ENCODE measurements at places on chromosomes 6 and 20.

GRCh38 chr6:137787016-137787415, 80.0 kb upstream of the TNFAIP3 start:
- no peak for DNase-seq

- no peak for DNase-seq
These were observed 12.6 kb downstream of the GLP1R start for GRCh38 chr6:39061182-39061581.

DNA sequence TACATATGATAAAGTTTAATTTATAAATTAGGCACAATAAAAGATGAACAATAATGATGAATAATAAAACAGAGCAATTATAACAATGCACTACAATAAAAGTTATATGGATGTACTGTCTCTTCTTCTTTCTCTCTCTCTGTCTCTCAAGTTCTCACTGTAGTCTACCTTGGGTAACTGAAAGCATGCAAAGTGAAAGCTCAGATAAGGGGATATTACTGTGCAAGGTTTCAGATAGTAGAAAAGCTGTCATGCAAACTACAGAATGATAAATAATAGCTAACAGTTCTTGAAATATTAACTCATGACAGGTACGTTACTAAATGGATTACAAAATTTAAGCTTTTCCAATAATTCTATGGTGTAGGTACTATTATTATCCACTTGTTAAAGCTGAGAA, 311.9 kb upstream of the PRDM1 start:
- no peak for DNase-seq

DNA sequence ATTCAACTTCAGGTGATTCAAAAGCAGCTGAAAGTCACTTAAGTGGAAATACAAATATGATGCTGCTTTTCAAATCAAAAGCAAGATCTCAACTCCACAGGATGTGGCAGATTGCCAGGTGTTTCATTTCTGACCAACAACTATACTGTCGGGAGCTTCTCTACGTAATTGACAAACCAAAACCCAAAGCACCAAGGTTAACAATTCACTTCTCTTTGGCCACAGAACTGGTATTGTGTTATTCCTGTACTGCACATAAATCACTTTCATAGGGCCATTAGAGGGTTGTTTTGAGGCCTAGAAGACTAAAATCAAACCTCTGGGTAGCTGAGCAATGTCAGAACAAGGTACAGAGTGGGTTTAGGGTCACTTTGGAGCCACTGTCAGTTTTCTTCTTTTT, 169.7 kb downstream of the HAO1 start:
- DNase-seq, result no peak

DNA sequence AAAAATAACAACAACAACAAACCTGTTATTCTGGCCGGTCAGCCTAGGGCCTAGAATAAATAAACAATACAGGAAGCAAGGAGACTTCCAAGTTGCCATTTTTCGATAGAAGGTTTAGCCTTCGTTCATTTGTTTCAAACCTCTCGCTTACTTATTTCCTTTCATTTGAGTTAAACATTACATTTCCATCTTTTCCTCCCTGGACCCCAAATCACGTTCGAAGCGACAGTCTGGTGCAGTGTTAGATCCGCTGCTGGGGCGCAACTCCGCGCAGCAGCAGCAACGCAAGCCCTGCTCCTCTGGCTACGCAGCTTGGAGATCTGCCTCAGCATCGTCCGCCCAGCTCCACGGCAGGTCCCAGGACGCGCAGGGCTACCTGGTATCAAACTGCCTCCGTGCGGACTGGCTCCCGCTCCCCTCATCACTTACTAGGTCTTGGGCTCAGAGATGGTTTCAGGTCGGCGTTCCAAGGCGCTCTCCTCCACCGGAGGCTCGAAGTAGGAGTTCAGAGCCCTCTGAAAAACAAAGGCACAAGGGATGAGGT, 530 bp downstream of the TDP2 start:
- no peak for DNase-seq

DNA sequence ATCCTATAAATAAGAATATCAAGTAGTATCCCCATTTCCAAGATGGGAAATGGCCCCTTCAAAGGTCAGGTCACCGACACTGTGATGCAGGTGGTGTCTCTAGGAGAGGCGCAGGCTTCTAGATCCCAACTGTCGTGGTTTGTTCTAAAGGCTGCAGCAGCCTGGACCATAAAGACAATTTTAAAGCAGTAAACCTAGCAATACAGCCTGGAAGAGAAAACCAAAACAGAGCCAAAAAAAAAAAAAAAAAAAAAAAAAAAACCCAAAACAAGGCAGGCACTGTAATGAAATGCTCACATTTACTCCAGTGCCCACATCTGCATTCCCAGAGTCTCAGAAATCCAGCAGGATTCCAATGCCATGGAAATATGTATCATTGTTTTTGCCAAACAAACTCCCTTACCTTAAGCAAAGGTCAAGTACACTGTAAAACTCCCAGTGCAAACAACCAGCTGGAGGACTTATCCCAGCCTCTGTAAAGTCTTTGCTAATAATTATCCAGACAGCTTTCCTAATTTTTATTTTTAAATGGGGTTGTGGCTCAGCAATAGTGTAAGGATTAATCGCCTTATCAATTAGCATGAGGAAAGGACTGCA, 98.2 kb downstream of the PSMG4 start:
- DNase-seq, result no peak

DNA sequence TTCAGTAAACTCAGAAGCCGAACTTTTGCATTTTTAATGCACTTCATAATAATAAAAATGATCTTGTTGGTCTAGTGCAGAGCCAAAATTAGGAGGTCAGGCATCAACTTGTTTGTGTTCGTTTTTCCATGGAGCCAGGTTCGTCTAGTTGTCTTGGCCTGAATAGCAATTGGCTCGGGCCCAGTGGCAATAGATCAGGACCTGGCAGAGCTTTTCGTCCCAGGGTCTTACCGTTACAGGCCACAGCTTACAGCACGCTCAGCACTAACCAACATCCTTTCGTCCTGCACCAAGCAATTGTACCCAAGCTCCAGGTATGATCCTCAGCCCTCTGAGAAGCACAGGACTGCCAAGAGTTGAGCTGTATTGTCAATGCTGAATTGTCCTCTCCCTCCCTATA, 240.5 kb upstream of the PLN start:
- no peak for DNase-seq

DNA sequence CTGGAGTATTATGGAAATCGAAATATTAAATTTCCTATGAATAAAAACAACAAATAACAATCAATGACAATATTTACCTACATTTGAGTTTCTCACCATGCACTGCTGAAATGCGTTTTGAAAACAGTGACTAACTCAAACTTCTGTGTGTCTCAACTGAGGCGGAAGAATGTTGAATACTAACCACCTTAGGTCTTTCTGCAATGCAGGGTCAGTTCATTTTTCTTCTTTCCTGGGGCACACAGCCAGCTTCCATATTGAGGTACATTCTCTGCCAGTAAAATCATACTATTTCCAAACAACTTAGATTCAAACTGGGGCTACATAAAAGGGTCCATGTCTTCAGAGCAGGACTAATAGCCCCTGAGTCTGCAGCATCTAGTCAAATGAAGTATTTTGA, 310.1 kb downstream of the UTRN start:
- no peak for DNase-seq

DNA sequence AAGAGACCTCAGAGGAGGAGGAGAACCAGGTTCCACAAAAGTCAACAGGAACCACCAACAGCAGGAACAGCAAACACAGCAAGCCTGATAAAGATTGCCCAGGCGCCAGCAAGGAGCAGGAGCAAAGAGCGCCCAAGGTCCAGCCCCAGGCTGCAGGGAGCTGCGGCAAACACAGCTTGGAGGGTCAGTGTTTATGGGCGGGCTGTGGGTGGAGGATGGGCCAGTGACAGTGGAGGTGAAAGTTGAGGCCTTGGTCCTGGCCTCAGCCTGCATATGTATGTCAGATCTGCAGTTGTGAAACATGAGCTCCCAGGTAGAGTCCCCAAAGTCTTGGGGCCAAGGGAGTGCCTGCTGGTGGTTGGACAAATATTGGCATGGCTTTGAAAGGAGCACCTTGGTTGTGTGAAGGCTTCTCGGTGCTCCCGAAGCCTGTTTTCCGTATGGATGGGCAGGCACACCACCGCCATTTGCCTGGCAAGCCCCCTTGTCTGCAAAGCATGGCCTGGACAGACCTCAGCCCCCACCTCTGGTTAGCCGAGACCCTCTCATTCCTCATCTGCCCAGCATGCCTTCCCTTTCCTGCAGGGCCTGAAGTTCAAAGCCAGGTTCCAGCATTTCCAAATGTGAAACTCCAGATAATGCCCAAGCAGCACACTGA, 2.0 kb upstream of the CAPN11 start:
- DNase-seq, result no peak

DNA sequence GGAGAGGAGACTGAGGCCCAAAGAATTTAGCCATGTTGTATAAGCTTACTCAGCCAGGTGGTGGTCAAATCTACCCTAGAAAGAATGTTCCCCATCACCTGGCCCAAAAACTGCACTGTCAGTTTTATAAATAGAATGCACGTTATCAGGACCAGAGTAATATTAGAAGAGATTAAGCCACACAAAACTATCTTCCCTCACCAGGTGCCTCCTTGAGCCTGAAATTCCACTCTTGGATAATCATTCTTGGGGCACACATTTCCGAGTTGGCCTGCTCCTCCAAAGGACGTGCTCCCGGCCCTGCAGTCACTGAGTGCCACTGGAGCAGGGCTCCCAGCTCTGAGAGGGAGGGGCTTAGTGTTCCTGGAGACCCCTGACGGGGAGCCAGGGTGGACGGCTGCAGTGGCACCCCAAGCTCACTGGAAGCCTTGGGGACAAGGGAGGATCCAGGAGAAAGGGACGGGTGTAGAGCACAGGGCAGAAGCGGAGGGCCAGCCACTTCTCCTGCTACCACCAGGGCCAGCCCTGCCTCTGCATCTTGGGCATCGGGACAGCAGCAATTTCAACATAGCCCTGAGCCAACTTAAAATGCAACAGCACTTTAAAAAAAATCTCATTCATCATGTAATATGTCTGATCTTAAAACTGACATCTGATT, 160.8 kb upstream of the QKI start:
- DNase-seq, result no peak

- DNase-seq, result no peak
These were observed 13.7 kb downstream of the PHF3 start for GRCh38 chr6:63649269-63649668.

- no peak for DNase-seq
These were observed 112.7 kb downstream of the FHL5 start for GRCh38 chr6:96675597-96675996.

DNA sequence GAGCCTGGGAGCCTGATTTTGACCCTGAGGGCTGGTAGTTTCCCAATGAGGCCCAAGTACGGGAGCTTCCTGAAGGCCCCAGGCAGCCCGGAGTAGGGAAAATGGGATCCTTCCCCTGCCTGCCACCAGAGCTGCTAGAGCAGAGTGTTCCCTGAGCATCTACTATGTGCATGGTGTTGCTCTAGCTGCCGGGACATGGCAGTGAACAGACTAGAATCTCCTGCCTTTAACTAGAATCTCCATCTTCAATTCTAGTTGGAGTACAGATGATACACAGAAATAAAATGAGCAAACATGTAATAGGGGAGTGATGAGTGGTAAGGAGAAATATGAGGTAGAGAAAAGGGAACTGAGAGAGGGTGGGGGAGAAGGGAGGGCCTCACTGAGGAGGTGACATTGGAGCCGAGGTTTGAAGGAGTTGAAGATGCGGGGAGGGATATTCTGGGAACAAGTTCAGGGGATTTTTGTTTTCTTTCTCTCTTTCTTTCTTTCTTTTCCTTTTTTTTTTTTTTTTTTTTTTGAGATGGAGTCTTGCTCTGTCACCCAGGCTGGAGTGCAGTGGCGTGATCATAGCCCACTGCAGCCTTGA, 18.5 kb downstream of the VSTM2L start:
- DNase-seq, result no peak

DNA sequence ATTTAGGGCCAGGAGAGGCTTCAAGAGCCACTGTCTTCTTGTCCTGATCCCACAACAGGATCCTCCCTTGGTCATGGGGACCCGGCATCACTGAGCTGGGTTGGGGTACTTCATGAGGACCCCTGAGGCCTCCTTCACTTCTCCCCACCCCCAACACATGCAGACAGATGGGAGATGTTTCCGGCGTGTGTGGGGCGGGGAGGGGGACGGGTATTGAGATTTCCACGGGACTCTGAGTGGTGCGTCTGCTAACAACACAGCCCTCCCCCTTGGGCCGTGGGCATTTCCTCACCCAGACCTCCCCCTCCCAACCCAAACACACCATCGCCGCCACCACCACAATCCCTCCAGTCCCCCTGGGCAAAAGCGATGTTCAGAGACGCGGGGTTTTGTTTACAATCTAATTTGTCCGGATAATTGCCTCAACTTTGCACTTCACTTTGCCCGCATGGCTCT, 906 bp upstream of the FOXP4 start:
- no peak for DNase-seq

Data from stimulated activated CD8-positive, alpha-beta memory T cell treated with anti-CD3 and anti-CD28 coated beads, Interleukin-7, amount 100 ng/mL, for 4 hours (primary cell).